ENCODE measurements at places on chromosomes 11 and 22.

- DNase-seq: no peak
Observed at GRCh38 chr22:26907366-26907765, 250.0 kb downstream of the MIAT start.

DNA sequence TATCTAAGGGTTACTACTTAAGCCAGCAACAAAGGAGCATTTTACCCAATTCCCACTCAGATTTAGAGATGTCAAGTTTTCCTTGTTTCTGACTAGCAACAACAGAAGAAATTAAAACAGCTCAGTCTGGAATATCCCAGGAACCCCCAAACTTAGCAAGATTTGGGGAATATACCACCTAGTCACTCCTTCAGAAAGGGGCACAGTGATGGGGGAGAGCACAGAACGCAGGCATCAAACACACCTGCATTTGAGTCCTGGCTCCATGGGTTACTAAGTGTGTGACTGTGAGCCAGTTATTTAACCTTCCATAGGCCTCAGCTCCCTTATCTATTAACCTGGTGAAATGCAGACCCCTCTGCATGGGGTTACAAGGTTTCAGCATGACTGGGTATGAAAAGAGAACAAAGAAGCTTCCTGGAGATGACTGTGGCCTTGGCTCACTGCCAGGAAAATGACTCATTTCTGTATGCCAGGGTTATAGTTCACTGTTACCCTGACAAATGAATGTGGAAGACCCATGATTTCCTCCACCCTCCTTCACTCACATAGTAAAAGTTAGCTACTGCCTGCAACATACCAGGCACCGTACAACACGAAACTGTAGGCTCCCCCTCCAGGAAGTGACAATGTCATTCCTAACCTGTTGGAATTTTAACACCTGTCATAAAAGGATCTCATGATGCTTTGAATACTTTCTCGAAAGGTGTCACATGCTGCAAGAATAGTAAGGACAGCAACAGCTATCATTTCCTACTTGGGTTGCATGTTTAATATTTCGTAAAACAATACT lies 79.6 kb downstream of the ME3 start:
- DNase-seq: peak; percentile 23

GRCh38 chr11:34512840-34513681 lies 533 bp downstream of the ELF5 start:
- DNase-seq: peak; percentile 87

DNA sequence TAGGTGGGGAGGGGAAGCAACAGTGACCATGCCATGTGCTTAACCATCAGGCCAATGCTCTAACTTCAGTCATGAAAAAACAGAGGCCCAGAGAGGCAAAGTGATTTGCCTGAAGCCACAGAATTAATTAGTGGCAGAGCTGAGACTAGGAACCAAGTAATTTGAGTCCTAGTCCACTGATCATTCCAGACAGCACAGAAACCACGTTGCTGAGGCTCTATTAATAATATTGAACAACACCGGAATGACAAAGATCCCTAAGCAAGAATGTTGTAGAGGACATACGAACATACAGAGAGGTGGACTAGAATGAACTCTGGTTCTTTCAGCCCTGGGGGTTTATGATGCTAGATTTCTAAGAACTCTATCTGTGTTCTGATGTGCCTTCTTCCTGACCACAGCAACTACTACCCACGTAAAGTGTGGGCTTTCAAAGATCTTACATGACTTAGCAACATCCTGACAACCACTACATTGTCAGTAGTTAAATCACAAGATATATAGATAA lies 92.3 kb downstream of the GAB2 start:
- DNase-seq: no peak

GRCh38 chr22:26573026-26573662 lies 16.8 kb downstream of the TPST2 start:
- DNase-seq: no peak

DNA sequence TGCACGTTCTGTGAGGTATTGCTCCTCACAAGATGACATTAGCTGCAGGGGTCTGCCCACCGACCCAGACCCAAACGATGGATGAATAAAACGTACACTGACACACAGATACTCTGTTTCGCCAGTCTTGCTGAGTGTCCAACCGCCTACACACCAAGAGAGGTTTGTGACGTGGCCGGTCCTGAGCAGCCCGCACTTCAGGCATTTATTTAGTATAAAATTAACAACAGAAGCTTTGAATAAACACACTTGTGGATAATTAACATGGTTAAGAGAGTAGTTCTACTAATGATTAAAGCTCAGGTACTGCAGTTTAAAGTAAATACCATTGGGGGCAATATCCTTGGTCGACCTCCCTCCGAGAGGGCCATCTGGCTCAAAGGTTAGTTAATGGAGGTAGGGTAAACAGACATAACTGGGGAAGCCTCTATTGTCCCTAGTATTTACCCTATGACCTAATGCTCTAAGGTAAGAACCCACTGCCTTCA lies 75.7 kb downstream of the CCDC83 start:
- DNase-seq: no peak

DNA sequence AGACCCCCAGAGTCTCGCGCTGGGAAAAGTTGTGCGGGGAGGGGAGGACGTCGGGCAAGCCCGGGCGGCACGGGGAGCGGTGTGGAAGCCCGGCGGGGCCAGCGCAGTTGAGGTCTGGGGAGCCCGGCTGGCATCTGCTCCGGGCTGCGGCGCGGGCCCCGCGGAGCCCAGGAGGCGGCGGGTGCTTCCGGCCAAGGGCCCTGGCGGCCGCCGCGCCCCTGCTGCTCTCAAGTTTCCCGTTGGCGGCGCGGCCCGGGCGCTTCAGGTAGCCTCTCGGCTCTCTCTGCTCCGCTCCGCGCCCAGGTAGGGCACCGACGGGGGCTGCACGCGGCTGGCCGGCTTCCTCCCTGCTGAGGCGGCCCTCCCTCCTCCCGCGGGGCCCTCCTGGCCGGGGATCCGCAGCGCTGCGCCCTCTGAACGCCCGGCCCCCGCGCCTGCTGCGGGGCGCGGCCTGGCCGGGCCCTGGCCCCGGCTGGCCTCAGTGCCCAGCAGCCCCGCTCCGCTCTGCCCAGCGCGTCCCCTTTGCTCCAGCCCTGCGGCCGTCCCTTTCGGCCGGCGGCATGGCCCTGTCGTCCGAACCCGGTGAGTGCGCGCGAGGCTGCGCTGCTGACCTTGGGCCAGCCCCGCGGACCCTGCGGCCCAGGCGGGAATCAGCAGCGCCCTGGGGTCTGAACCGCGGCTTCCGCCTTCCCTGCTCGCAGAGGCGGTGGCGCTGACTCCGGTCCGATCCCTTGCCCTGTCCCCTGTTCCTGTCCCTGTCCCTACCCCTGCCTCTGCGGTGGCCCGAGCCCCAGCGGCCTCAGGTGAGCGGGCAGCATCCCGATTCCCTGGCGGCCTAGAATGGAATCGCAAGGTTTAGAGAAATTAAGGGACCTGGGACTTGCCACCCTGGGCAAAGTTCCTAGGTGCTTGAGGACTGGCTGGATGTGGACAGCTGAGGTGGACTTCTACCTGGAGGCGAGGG lies 4.3 kb upstream of the AMPD3 start:
- peak; percentile 82 for DNase-seq

- peak; percentile 60 for DNase-seq
Observed at GRCh38 chr22:32951076-32951806, 106.9 kb downstream of the SYN3 start.

GRCh38 chr11:45886816-45887520 lies 1.5 kb downstream of the MAPK8IP1 start:
- DNase-seq: no peak

GRCh38 chr11:63917692-63918506 lies 935 bp upstream of the RCOR2 start:
- peak; percentile 91 for DNase-seq

Measured in ELF-1 (cell line).